ENCODE measurements at places on chromosomes 3 and 15.

GRCh38 chr15:99682455-99682854 is 50.8 kb downstream of the LYSMD4 start:
- peak; percentile 96 for DNase-seq

- no peak for DNase-seq
These were observed 55.5 kb upstream of the MRPS22 start for GRCh38 chr3:139288266-139288821.

GRCh38 chr3:30764281-30764680 is 130.2 kb downstream of the GADL1 start:
- DNase-seq = no peak

- DNase-seq = peak; percentile 32
These were observed 17.1 kb upstream of the RFC4 start for GRCh38 chr3:186823386-186823785.

DNA sequence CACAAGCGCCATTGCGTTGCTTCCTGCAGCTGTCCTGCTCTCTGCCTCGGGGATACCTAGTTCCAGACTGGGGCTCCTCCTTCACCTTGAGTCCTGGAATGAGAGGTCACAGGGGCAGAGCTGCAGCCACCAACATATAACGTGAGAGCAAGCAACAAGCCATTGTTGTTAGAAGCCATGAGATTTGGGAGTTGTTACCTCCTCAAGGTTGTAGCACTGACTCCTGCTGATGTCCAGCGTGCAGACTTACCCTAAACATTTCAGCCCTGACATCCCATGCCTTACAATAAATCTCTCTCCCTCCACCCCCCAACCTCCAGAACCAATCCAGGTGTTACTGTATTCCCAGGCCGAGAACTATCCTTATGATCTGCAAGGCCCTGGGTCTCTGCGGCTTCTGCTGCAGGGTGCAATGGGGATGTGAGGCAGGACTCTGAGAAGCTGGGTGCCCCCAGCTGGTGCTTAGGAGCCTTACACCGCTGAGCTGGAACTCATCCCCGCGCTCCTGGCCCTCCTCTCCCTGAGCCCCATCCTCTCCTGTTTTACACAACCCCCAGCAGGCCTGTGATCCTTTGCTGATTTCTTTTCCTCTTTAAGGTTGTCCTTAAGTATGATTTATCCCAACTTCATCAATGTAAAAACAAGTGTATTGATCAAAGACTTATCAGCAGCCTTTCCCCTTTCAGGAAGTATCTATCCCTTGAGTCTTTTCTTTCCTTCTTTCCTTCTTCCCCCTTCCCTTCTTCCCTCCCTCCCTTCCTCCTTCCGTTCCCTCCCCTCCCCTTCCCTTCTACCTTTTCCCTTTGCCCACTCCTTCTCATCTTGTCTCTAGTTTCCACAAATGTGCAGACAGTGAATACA is 84.2 kb upstream of the ABHD2 start:
- DNase-seq = peak; percentile 78

- DNase-seq = peak; percentile 19
These were observed 34.6 kb upstream of the AEN start for GRCh38 chr15:88586401-88587162.

GRCh38 chr3:168260859-168261258 is 165.1 kb upstream of the GOLIM4 start:
- DNase-seq = no peak

DNA sequence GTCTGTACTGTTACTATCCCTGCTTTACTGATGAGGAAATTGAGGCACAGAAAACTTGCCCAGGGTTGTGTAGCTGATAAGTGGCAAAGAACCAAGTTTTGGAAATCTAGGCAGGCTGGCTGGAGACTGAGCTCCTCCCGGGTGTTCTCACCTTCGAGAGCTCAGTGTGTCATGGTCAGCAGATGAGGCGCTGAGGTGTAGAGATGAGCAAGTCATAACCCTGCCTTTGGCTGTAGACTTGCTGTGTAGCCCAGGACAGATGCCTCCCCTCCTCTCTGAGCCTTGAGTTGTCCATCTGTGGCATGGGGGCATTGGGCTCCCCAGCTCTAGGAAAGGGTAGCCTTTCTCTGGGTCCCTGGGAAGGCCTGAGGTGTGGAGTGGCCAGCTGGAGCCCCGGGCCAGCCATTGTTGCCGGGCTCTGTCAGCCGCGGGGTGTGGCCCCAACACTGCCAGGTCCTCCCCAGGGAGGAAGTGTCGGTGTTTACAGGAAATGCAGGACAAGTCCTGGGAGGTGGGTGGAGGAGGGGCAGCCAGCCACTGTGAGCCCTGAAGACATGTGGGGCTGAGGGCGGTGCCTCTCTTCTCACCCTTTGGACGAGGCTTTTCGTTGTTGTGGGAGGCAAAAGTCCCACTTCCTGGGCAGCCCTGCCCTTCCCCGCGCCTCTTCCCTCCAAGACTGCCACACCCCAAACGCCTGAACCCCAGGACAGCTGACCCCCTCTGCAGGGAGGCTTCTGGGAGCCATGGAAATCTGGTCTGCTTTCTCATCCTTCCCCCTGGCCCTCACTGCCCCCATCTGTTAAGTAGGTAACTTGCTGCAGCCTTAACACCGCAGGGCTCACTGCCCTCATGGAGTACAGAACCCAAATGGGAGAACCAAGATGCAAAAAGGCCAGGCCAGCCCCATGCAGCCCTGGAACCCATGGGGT is 29.1 kb downstream of the FGD5 start:
- peak; percentile 13 for DNase-seq

- DNase-seq = peak; percentile 4
These were observed 15.2 kb downstream of the IVD start for GRCh38 chr15:40420793-40421192.

DNA sequence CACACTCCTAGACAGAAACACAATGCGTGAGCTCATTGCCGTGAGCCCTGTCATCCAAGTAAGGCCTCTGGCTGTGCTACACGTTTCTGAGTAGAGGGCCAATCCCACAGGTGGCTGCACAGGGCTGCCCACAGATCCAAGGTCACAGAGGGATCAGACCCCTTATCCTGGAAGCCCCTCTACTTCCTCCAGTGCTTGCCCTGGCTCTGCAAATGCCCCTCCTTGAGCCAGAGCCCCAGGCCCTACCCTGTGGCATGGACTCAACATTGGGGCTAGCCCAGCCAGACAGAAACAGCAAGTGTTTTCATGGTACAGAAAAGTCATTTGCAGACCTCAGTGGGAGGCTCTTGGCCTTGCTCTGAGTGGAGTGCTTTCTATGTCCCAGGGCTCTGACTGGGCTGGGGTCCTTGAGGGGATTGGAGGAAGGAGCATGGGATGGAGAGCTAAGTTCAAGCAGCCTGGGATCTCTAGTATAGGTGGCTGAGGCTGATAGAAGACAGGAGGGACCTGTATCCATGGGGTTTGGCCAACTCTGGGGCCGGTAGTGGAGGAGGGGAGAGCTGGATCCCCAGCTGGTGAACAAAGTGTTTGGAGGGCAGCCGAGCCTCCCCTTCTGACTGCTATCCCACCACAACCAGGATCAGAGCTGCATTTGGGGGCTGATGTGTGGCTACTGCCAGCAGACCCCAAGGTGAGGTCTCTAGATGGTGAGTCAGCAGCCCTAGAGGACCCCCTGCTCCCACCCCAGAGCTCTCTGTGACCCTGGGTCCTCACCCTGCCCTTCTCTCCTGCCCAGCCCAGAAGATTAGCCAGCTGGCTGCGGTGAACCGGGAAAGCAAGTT is 38.7 kb downstream of the GOLGA6A start:
- DNase-seq = no peak

DNA sequence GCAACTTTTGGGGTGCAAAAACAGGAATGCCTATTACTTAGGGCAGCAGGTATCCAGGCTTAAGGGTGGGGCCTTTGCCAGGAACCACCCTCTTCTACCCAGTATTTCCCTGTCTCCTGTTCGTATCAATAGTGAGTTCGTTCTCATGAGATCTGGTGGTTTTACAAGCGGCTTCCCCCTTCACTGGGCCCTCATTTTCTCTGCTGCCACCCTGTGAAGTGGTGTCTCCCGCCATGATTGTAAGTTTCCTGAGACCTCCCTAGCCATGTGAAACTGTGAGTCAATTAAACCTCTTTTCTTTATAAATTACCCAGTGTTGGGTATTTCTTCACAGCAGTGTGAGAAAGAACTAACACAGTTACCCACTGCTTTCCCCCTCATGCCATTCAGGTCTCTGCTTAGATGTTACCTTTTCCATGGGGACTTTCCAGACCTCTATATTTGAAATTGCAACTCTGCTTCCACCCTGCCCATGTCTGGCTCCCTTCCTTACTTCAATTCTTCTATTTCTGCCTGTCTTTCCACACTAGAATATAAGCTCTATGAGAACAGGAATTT is 23.9 kb upstream of the TRA2B start:
- no peak for DNase-seq

GRCh38 chr3:114697401-114697800 is 403.6 kb downstream of the TIGIT start:
- no peak for DNase-seq

- DNase-seq = peak; percentile 82
These were observed 13.2 kb upstream of the NMB start for GRCh38 chr15:84671211-84671610.

- no peak for DNase-seq
These were observed 153.8 kb downstream of the ADAM10 start for GRCh38 chr15:58595516-58596263.

Measured in cardiac fibroblast (primary cell).